ENCODE measurements at places on chromosomes 2 and 18.

DNA sequence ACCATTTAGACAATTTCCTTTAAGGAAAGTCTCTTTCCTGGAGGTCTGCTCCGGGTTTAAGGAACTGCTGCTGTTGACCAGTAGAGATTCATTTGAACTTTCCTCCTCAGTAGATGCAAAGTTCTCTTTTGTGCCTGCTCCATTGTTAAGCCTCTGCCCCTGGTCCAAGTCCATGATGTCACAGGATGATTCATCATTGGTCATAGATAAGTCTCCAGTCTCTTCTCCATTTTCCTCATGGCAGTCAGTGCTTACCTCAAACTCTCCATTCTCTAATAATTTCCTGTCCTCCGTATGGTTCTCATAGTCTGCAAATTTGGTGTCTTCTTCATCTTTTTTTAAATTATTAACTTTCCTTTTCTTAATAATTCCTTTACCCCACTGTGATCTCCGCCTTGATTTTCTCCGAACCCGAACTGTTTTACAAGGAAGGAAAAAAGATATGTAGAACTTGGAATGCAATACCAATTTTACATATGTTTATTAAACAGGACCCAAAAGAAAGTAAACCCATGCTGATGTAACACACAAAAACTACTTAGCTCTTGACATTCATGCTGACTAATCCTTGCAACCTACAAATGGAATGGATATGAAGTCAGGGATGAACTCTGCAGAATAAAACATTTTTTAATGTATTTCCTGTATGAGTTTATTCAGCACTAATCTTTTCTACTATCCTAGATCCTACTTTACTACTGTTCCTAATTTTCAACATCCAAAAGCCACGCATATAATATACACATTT lies 169.1 kb downstream of the ATAD2B start:
- DNase-seq = no peak

GRCh38 chr18:10431680-10432079 lies 22.8 kb upstream of the APCDD1 start:
- no peak for DNase-seq

- no peak for DNase-seq
Observed at GRCh38 chr18:60060578-60060977, 160.8 kb downstream of the PMAIP1 start.

- DNase-seq = no peak
Observed at GRCh38 chr2:182592691-182593393, 123.2 kb upstream of the DNAJC10 start.

DNA sequence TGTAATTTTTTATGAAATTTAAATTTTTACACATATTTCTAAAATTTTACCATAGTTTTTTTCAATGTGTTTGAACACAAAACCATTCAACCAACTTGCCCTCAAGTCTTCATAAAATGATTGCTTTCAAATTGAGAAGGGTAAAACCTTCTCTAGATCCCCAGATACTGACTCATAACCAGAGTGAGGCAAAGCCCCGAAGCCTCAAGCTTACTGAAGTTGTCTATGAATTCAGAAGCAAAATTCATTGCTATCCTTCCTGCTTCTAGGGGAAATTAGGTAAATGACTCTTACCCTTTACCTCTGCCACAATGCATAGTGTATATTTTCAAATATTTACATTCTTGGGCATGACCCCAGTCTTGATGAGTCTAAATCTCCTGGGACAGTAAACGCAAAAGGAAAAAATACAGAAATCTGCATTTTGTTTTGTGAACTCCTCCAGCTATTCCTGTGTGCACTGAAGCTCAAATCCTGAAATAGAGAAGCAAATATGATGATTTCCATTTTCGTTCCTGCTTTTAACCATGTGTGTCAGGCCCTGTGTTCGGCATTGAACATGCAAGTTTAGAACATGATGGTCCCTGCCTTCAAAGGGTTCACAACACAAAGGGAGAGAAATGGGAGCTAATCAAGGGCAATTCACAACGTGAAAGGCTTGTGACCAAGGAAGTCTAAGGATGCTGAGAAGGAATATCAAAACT lies 246.3 kb downstream of the SUCLG1 start:
- DNase-seq = no peak

DNA sequence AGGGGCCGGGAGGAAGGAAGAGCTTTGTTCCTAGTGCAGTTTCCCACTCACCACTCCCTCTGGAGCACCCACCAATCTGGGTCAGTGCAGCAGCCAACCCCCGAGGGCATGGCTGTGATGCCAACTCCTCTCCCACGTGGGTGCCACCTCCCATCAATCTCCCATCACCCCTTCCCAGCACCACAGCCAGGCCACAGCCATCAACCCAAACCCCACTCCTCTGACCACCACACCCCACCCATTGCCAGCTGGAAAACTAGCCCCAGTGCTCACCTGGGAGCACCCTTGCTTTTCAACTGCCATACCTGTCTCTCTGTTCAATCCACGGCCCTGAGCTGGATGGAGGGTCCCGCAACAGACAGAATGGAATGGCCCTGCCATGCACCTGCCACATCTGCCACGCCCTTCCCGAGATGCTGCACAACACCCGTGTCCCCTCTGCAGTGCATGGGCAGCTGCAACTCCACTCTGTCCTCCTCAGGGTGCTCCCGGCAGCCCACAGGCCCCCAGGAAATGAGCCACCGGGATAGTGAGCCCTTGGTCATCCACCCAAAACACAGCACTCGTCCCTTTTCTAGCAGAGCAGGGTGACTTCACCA lies 112.4 kb upstream of the ID2 start:
- DNase-seq = no peak

DNA sequence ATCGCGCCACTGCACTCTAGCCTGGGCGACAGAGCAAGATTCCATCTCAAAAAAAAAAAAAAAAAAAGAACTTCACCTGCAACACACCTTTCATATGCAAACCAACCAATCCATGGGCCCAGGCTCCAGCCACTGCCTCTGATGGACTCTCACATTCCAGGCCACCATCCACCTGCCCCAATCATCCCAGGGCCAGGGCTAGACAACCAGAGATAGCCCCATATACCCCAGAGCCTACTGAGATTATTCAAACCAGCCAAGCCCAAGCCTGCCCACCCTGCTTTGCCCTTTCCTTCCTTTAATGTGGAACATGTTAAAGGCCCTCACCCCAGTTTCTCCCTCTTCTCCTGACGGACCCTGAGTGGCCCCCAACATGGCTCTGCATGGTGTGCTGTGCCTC lies 57.0 kb downstream of the MRPL35 start:
- no peak for DNase-seq

GRCh38 chr2:197198890-197199289 lies 111.7 kb downstream of the ANKRD44 start:
- DNase-seq = peak; percentile 61

- no peak for DNase-seq
Observed at GRCh38 chr2:3040496-3041140, 337.0 kb downstream of the EIPR1 start.
